Dermis microvascular lymphatic vessel endothelial cell (primary cell): ENCODE measurements at places on chromosomes 13 and 19.

GRCh38 chr13:40980461-40980860, 38.7 kb downstream of the ELF1 start:
- DNase-seq: peak; percentile 19

DNA sequence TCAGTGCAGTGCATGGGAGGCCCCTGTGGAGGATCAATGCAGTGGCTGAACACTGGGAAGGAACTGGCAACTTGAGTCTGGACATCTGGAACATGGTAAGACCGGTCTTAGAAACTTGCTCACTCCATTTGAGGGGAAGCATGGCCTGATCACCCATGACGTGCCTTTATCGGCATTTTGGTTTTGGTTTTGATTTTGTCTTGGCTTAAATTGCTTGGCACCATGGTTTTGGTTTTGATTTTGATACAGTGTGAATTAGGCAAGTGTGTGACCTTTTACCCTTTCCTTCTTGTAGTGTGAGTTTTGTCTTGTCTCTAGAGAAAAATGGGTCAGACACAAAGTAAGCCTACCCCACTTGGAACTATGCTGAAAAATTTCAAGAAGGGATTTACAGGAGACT, 77.3 kb downstream of the ZNF486 start:
- no peak for DNase-seq

GRCh38 chr13:110458017-110458416, 103.5 kb downstream of the RAB20 start:
- DNase-seq: no peak

GRCh38 chr19:31223740-31224534, 125.3 kb downstream of the TSHZ3 start:
- no peak for DNase-seq

GRCh38 chr19:47628078-47628771, 19.3 kb downstream of the BICRA start:
- DNase-seq: no peak

GRCh38 chr13:77907666-77908341, 10.8 kb downstream of the EDNRB start:
- peak; percentile 99 for DNase-seq

DNA sequence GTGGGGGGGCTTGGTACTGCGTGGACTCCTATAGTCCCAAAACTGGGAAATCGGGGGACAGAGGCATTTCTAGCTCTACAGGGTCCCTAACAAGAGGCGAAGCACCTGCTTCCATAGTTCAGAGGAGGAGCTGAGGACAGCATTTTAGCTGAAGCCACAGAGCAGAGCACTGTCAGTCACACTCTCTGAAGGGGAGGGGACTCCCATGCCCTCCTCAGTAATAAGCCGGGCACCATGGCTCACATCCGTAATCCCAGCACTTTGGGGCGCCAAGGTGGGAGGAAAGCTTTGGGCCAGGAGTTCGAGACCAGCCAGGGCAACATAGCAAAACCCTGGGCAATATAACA, 3.8 kb downstream of the NPAS1 start:
- no peak for DNase-seq

GRCh38 chr19:12208221-12208620, 45.3 kb downstream of the ZNF136 start:
- DNase-seq: no peak

DNA sequence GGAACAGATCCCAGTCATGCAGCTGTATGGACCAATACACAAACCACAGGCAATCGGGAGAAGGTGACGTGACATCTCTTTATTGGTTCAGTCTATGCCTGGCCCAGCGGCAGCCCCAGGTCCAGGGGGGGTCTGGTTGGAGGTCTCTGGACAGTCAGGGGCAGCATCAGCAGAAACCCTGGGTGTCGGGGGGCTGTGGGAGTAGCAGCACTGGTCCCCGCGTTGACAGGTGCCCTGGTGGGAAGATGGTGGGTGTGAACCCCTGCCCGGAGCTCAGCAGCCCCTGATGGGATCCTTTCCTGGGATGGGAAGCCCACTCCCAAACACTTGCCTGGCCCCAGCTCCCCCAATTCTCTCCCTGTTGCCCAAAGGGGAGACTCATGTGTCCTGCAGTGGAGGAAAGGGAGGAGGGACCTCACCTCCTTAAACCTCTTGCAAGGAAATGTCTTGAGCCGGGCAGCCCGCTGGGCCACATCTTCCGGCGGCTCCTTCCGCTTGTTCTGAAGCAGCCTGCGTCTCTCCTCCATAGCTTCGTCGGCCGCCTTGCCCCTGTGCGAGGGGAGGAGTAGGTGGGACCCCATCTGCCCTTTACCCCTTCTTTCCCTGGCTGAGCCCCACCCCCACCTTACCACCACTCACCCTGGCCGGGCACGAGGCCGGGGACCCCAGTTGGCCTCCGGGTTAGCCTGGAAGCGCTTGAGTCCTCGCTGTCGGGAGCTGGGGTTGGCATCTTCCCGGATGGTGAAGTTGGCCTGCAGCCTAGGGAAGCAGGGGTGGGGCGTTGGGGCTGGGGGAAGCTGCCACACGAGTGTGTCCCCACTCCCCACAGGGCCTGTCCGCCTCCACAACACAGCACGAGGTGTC, 2.4 kb upstream of the LYL1 start:
- no peak for DNase-seq

DNA sequence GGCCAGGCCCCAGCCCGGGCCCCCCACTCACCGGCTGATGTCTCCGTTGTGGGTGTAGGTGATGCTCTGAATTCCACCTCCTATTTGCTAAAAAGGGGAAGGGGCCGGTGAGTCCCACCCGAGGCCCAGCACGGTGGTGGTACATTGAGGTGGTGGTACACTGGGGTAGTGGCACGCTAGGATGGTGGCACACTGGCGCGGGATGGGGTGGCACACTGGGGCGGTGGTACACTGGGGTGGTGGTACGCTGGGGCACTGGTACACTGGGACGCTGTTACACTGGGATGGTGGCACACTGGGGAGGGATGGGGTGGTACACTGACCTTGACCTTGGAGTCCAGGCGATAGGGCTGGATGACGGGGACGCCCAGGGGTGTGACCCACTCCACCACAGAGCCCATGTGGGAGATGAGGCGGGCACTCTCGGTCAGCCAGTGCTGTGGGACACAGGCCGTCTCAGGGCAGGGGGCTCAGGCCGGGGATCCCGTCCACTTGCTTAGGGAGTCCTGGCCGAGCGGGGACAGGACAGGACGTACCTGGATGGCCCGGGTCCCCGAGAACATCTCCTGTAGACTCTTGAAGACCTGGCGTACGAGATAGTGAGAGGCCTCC, 14.6 kb downstream of the POLRMT start:
- no peak for DNase-seq

DNA sequence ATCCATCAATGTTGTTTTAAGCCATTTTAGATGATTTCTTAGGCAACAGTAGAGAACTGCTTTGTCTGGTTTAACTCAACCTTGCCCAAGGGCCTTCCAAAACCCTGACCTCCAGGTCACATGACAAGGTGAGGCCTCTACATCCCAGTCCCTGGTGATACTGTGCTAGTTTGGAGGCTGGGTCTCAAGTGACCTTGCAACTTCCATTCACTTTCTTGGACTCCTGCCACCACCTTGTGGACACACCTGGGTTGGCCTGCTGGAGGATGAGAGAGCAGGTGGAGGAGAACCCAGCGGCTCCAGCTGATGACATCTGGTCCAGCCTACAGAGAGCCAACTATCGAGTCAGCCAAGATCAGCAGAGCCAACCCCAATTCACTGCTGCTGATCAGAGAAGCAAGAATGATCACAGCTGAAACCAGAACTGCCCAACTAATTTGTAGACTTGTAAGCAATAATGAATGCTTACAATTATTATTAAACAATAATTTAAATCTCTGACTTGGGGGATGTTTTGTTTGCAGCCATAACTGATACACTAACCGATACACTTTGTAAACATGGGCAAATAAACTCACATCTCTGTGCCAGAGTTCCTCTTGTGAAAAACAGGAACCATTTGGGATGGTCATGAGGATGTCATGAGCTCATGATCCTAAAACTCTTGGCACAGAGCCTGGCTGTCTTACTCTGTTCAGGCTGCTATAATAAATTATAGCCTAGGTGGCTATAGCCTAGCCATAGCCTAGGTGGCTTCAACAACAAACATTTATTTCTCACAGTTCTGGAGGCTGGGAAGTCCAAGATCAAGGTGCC, 11.5 kb downstream of the FAM187B start:
- DNase-seq: peak; percentile 34

GRCh38 chr19:46298479-46299003, 1.7 kb downstream of the HIF3A start:
- no peak for DNase-seq

DNA sequence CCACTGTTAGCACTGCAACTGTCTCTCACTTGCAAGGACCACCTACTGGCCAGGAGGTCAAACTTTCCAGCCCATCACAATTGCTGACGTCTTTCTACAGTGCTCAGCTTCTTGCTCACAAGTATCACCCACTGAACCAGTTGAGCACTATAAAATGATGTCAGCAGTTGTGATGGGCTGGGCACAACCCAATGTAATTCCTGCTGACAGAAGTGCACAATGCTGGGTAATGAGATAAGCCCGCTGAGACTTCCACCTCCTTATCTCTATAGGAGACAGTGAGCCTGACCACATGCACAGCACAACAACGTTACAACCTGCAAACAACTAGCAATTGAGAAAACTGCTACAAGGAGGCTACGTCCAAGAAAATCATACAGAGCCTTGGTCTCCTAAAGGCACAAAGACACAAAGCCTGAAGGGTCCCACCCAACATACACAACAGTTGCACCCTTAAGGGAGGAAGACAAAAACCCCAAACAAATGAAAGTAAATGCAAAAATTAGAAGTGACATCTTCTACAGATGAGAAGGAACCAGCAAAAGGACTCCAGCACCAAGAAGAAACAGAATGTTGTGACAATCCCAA, 273.2 kb downstream of the LIG4 start:
- no peak for DNase-seq

- DNase-seq: no peak
Observed at GRCh38 chr19:33578697-33579096, 43.1 kb upstream of the CHST8 start.

- no peak for DNase-seq
Observed at GRCh38 chr19:32909257-32909656, 39.7 kb upstream of the SLC7A9 start.

GRCh38 chr13:37418490-37418889, 180.1 kb downstream of the POSTN start:
- no peak for DNase-seq

DNA sequence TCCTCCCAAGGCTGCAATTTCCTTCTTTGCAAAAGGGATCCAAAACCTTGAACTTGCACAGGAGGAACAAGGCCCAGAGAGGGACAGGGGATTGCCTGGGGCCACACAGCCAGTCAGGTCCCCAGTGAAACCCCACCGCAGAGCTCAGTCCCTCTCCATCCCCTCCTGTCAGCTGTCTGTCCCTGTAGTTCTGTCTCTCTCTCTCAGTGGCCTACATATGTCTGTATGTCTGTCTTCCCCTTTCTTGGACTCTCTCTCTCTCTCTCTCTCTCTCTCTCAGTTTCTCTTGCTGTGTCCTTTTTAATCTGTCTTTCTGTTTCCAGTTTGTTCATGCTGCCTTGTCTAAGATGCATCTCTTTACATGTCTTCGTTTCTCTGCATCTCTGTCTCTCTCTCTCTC, 11.5 kb downstream of the CEACAM19 start:
- DNase-seq: no peak

GRCh38 chr13:22316494-22317025, 645.7 kb downstream of the FGF9 start:
- DNase-seq: no peak

GRCh38 chr13:42041684-42042035, 6.8 kb upstream of the DGKH start:
- no peak for DNase-seq

DNA sequence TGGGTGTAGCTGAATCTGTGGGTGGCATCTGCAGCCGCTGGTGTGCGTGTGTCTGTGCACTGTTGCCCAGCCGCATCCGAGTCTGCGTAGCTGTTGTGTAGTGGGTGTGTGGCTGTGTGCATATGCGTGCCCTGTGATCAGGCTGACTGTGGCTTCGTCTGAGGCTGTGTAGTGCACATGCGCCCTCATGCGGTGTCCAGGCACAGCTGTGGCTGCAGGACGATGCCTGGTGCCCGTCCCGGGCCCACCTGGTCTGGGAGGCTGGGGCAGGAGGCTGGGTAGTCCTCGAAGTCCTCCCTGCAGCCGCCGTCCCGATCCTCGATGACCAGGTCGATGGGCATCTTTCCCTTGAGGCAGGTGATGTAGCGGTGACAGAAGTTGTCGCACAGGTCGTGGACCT, 4.9 kb downstream of the MEIS3 start:
- peak; percentile 57 for DNase-seq

- no peak for DNase-seq
Observed at GRCh38 chr13:23673867-23674605, 103.8 kb downstream of the TNFRSF19 start.

- no peak for DNase-seq
Observed at GRCh38 chr13:29892151-29892550, 41.7 kb upstream of the UBL3 start.

GRCh38 chr13:58919551-58919950, 1244.2 kb downstream of the DIAPH3 start:
- DNase-seq: no peak

DNA sequence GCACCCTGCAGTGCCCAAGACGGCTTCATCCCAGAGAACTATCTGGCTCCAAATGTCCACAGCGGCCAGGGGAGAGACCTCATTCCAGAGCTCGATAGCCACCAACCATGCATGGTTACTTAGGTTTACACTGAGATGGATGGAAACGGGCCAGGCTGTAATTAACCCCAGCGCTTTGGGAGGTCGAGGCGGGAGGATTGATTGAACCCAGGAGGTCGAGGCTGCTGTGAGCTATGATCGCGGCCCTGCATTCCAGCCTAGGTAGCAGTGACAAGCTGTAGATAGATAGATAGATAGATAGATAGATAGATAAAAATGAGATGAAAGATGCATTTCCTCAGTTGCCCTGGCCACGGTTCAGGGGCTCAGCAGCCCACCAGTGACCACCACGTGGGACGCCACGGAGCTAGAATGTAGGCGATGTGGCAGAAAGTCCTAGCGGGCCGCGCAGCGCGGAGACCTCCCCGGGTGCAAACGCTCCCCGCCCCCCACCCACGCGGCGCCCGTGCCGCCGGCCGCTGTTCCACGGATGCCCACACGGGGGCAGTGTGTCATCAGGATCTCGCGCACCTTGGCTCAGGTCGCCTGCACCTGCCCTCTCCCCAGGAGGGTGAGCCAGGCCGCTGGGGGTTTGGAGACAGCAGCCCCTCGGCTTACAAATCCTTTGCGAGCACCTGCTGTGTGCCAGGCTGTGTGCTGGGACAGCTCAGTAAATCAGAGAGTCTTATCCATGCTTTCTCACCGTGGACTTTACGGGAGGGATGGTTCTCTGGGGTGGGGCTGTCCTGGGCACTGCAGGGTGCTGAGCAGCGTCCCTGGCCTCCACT, 13.5 kb upstream of the TLE5 start:
- peak; percentile 36 for DNase-seq
